ENCODE measurements at places on chromosomes 12 and 14. TPM values are rescaled to one million over a fixed set of nuclear protein-coding genes. Genes with fewer than 3 reads are reported as not detected.

- no peak for DNase-seq
Measured at GRCh38 chr12:17357396-17357795, 732.6 kb downstream of the RERGL start.

- DNase-seq: no peak
Measured at GRCh38 chr14:22300646-22301045, 288.4 kb downstream of the DAD1 start.

DNA sequence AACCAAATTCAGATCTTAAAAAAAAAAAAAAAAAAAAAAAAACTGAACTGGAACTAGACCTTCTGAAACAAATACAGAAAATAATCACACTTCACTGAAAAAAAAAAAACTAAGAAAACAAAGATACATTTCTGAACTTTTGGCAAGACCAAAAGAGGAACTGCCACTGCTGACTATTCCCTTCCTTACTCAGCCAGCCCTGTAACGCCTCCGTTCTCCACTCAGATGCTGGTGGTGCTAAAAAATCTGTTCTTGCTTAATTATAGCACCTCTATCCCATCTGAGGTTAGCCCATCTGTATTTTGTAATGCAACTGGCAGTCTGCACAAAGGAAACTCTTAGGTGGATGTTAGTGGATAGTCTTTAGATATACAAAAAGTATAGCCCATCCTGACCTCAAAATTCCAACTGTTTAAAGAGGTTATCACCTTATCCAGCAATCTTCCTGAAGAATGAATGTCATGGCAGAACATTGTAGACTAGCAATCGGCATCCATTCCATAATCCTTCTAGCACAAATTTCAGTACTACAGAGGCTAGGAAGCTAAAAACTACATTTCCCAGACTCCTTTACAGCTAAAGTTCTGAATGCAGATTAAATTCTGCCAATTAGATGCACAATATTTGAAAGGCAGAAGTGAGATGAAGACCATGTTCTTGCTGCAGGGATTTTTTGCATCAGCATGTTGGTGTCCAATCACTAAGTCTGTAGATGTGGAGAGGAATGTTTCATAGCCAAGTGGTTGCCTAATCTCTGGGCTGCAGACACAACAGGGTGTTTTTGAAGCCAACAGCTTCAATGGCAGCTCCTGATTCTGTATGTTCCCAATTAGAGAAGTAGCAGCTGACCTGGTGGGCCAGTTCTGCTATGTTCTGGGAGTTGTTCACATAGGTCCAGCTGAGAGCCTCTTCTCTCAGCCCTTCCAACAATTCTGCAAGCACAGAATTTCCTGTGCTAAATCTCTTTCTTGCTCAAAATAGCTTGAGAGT, 5.7 kb downstream of the MAP3K9 start:
- no peak for DNase-seq

GRCh38 chr12:89783359-89784060, 74.9 kb upstream of the ATP2B1 start:
- peak; percentile 64 for DNase-seq

- no peak for DNase-seq
Measured at GRCh38 chr12:109881752-109882151, 1.4 kb upstream of the GLTP start.

- DNase-seq: peak; percentile 65
Measured at GRCh38 chr14:52325126-52325525, 11.0 kb downstream of the PTGER2 start.

- no peak for DNase-seq
Measured at GRCh38 chr14:102955636-102956408, 33.4 kb downstream of the AMN start.

- peak; percentile 66 for DNase-seq
Measured at GRCh38 chr12:116236148-116236731, 41.3 kb downstream of the MED13L start.

GRCh38 chr14:77141214-77142004, at the start of gene ZDHHC22:
Gene ZDHHC22, minus strand, starts transcription at chr14:77141791. Its CDS starts 2,053 bp downstream, at chr14:77139738.
- DNase-seq: no peak

DNA sequence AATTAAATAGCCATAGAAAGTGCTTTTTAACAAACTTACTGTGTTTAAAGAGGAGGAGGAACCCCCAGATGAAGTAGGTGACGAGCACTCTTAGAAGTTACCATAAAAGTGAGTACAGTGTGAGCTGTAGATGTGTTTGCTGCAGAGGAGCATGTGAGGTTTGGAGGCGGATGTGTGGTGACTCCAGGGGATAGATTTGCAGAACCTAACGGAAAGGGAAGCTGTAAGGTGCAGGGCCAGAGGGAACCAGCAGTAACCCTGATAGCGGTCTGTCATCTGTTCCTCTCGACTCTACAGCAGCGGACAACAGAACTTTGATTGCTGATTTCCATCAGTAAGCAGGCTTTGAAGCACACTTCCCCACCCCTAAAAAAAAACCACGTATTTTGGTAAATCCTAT, 5.2 kb downstream of the CALM1 start:
- DNase-seq: no peak

DNA sequence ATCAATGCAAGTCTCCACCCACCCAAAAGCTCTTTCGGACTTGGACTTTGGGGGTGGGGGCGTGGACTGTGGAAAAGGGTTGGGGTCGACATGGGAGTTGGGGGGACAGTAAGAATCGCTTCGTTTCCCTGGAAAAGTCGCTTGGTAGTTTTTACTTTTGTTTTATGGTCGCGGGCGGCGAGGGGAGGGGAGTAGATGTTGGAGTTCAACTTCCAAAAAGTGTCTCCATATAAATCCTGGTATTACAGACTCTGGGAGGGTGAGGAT, 568 bp upstream of the BCL11B start:
- DNase-seq: no peak

GRCh38 chr12:131202592-131203378, 249.1 kb downstream of the ADGRD1 start:
- no peak for DNase-seq

GRCh38 chr12:108009442-108010070, 119.5 kb upstream of the WSCD2 start:
- no peak for DNase-seq

Gene CCDC92
- 8.3 TPM for total RNA-seq

Gene GLIPR1L2
- 0.36 TPM for total RNA-seq

Gene TAS2R13
- total RNA-seq: 0.48 TPM

Gene SYNDIG1L
- not detected for total RNA-seq

Gene ALKBH1
- total RNA-seq: 15.8 TPM

Gene TFCP2
- total RNA-seq: 6.2 TPM

Gene SERPINA9
- total RNA-seq: not detected

Gene GYS2
- not detected for total RNA-seq

Measured in RPMI7951 (cell line).